ENCODE measurements at places on chromosomes 7 and 10. TPM values are rescaled to one million over a fixed set of nuclear protein-coding genes. Genes with fewer than 3 reads are reported as not detected.

FGFR2 gene
- not detected for total RNA-seq

ADAM22 gene
- 0.42 TPM for total RNA-seq

SEMA3D gene
- 0.28 TPM for total RNA-seq

SLC35B4 gene
- 6.0 TPM for total RNA-seq

COBL gene
- 57.5 TPM for total RNA-seq

PAX4 gene
- total RNA-seq, result not detected

- no peak for DNase-seq
These were observed 1292.0 kb downstream of the XPNPEP1 start for GRCh38 chr10:108631332-108631731.

DNA sequence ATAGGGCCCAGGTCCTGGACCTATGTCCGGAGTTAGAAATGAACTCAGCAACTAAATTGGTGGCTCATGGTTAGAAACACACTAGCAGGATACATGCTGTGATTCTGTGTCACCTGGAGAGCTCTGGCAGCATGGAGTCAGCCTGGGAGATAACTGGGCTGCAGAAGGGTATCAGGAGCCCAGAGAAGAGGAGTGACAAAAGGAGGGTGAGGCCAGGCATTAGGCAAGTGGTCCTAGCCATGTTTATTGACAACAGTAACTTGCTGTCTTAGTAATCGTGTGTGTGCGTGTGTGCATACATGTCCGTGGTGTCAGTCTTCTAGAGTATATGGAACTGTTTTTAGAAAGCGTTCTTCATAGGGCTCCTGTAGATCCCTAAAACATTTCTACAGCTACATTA is 157.5 kb upstream of the PHYHIPL start:
- no peak for DNase-seq

DNA sequence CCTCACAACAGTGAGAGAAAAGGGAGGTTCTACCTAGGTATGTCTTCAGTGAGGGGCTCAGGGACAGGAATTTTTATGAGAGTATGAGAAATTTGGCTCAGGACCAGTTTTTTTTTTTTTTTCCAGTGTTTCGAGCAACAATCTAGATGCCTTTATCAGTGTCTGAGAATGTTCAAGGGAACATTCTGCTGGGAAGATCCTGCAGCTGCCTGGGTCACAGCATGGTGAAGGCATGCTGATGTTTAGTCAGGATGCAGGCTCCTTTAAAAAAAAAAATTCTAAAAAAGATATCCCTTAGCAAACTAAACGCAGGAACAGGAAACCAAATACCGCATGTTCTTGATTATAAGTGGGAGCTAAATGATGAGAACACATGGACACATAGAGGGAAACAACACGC is 31.0 kb downstream of the SBDS start:
- DNase-seq, result no peak

- DNase-seq, result no peak
These were observed 175.2 kb upstream of the ASAH2 start for GRCh38 chr10:50426485-50426884.

GRCh38 chr10:133235265-133235855 is 2.3 kb upstream of the VENTX start:
- DNase-seq, result no peak

DNA sequence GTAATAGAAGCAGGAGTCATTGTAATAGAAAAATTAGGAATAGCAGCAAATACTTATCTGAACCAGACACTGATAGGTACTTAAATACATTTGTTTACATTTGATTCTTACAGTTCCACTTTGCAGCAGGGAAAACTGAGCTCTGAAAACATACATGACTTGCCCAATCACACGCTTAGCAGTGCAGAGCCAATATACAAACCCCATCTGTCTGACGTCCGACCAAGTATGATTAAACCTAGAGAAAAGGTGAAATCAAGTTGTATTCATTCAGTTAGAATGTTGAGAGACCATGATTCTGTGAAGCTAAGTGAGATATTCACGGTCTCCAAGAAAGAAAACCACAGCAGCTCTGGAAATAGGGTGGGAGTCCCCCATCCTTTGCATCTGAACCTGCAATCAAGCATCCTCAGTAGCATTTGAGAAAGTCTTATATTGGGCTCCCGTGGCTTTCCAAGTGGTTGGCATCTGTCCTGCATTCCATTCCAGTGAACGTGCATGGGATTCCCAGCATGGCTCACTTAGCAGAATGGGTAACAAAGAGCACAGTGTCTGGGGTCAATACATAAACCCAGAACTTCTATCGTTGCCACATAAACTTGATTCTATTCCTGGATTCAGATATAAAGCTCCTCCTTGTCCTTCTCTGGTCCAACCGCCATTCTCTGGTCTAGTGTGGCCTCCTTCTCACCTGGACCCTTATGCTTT is 148.7 kb upstream of the RSU1 start:
- DNase-seq, result no peak

GRCh38 chr10:58590924-58591323 is 78.3 kb downstream of the BICC1 start:
- DNase-seq, result no peak
